Chondrocyte (in vitro differentiated cells): ENCODE measurements at places on chromosomes 12 and 14.

- no peak for DNase-seq
These were observed 282.2 kb downstream of the GPHN start for GRCh38 chr14:66790101-66790500.

DNA sequence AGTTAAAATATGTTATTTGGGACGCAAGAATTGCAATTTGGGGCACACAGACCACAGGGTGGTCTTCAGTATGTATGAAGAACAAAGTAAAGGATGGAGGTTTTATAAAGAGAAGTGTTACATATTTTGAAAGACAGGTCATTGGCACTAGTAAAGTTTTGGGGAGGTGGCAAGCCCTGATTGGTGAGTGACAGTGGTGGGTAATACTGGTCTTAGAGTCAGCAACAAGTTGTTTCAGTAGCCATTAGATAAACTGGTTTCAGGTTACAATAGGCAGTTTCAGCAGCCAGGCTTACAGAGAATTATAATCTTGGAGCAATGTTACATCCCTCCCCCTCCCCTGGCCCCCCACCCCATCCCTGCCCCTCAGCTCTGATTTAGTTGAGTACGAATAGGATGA is 17.5 kb downstream of the MARK3 start:
- DNase-seq: no peak

DNA sequence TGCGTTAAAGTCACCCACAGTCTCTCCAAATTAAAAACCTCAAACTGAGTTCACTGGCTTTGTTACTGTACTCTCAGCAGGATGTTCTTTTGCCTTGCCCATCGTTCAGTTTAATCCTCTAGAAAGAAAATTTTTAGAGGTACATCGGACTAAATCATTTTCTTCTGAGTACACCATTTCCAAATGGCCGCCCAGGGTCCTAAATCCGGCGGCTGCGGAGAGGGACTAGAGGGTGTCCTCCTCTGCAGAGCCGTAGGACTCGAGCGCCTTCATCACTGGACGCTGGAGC is 1.4 kb downstream of the LIN7A start:
- no peak for DNase-seq

- no peak for DNase-seq
These were observed 94.1 kb downstream of the PHETA1 start for GRCh38 chr12:111274777-111275176.

DNA sequence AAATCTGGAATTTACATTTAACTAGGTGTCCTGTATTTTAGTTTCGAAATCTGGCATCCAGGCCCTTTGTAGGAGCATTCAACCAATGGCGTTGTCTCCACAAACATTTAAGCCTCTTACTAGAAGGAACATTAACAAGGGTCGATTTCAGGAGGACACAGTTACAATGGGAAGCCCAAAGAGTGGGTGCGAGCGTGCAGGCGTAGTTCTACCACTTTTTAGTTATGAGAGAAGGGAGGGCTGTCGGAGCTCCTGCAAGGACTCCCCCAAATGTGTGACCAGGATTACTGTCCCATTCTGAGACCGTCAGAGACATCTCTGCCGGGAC is 365 bp upstream of the ABHD4 start:
- DNase-seq: no peak

DNA sequence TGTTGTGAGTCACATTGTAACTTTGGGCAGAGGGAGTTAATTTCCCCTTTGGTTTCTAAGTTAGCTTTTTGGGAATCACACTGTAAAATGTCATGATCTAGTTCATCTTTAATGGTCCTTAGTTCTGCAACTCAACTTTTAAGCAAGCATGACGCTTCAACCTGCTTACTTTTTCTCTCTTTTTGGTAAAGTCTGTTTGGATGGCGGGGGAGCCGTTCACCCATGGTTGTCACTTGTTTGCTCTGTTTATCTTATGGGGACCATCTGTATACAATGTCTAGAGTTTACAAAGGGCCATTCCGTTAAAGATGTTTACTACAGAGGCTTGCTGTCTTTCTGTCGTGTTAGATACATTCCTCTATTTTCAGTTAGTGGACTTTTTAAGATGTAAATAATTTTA is 172.0 kb downstream of the SRGAP1 start:
- DNase-seq: no peak

DNA sequence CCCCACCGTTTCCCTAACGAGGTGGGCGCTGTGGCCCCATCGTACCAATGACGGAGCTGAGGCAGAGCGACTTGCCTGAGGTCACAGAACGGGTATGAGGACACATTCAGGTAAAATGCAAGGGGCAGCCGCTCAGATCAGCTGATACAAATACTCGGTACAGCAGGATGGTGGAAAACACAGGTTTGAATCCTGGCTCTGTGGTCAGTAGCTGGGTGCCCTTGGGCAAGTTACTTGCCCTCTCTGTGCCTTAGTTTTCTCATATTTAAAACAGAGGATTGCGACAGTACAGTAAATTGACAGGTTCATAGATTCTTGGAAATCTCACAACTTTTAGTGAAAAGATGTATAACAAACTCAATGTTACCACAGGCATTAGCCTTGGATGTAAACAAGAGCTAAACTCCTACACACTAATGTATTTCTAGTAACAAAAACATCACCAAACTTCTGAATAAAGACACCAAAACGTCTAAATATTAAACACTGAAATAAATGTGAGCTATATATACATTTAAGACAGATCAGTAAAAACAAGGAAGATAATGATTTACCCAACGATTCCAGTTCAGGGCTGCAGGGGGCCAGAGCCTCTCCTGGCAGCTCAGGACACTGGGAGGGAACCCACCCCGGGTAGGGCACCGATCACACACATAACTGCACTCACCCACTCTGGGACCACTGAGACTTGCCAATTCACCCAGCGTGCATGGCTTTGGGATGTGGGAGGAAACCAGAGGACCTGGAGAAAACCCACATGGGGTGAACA is 128.4 kb downstream of the RBM19 start:
- DNase-seq: no peak

DNA sequence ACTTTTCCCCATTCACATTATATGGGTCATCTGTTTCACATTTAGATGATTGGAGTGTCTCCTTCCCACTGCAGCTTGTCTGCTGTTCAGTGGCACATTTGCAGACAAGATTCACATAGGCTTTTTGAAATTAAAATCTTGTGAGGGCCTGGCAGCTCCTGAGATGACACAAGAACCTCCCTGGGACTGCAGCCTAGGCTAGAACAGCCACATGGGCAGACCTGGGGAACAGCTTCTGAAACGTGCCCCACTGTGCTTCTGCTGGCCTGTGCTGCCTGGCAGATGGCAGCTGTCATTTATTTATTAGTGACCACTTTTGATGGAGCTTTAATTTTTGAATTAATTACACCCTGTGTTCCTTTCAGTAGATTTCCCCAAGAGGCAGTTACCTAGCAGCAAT is 137.4 kb downstream of the GRIP1 start:
- DNase-seq: no peak

DNA sequence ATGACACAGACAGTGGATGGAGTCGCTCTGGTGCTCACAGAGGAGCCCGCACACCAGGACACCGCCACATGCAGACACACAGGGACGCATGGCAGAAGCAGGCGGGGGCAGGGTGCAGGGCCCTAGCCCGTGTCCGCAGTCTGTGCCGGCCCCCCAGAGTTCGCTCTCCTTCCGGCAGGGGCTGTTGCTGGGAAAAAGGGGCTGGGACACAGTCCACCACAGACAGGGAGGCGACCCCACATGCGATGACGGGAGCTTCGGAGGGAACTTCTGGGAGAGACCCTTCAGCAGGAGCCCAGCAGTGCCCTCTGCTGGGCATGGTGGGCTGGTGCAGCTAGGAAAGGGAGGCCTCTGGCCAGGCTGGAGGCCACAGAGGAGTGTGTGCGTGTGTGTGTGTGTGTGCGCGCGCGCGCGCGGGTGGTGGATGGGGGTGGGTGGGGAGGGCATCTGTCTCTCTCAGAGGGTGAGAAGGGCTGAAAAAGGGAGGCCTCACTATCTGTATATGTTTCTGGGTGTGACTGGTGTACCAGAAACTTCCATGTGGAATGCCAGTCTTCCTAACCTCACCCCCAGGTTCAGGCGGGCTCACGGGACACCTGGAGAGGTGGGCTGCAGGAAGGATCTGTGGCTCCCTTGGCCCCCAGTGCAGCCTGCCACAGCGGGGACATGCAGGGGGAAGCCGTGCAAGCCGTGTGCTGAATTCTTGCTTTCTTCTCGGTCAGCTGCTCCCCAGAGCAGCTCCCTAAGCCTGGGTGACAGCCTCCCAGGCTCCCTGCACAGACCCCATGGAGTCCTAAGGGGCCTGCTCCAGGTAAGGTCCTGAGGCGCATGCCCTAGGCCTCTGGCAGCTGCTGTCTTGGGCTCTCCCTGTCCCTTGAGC is 60.7 kb downstream of the PLEKHG3 start:
- peak; percentile 91 for DNase-seq

GRCh38 chr14:29953501-29953900 is 25.9 kb upstream of the PRKD1 start:
- DNase-seq: no peak

GRCh38 chr12:34291426-34291901 is 269.2 kb downstream of the ALG10 start:
- DNase-seq: no peak

DNA sequence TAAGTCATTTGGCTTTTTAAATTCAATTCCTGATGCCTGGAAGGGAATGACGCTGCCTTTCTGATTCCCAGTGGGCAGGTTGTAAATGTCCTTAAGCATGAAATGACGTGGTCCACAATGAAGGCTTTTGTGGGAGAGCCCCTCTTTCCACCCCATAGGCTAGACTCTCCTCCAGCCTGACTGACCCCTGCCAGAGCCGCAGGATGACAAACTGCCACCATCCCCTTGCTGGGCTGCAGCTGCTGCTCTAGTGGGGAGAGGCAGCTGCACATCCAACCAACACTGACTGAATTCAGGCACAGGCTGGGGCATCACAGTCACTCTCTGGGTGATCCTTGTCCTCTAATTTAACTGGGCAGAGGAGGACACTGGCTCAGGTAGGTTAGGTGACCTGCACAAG is 6.3 kb downstream of the TSPAN11 start:
- DNase-seq: no peak

DNA sequence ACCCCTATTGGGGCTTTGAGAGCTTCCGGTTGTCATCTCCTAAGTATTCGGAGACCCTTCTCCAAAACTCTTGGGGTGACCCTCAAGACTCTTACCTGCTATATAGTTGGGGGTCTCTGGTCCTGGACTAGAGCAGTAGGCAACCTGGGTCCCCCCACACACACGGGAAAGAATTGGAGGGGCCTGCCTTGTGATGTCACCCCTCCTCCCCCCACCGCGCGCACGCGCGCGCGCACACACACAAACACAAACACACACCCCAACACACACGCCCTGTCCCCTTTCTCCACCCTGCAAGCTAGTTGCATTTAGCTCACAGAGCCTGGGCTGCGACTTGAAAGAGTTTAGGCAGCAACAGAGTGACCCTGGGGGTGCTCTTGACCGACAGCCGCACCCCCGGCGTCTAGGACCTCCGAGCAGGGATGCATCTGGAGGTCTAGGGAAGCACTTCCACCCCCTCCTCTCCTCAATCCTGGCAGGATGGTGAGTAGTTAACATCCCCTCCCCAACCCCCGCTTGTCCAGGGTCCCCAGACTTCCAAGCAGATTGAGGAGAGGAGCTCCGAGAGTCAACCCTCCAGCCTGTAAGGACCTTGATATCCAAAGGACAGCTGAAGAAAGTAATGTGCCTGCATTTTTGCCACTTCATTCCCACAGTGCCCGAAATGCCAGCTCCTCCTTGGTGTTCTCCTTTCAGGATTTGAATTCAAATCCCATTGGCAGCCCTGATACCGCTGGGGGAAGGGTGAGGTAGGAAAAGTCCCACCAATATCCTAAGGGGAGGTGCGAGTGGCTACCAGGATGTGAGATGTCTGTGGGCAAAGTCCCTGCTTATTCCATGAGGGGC is 1.4 kb upstream of the DNAJC14 start:
- no peak for DNase-seq

GRCh38 chr12:130775953-130776856 is 60.1 kb upstream of the RIMBP2 start:
- no peak for DNase-seq

DNA sequence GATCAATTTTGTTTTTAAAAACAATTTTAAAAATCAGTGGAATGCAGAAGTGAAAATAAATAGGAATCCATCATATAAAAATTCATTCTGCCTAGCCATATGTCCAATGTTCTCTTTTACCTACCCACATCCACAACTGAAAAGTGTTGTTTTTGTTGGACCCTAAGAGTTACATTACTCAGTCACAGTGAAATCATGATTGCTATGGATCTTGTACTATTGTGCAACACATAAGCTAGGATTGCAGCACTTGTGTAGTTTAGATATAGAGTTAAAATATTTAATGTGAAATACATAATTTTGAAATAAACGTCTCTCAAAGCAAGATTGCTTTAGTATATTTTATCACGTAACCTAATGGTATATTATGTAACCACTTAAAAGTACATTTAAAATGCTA is 213.3 kb upstream of the CLEC14A start:
- no peak for DNase-seq

DNA sequence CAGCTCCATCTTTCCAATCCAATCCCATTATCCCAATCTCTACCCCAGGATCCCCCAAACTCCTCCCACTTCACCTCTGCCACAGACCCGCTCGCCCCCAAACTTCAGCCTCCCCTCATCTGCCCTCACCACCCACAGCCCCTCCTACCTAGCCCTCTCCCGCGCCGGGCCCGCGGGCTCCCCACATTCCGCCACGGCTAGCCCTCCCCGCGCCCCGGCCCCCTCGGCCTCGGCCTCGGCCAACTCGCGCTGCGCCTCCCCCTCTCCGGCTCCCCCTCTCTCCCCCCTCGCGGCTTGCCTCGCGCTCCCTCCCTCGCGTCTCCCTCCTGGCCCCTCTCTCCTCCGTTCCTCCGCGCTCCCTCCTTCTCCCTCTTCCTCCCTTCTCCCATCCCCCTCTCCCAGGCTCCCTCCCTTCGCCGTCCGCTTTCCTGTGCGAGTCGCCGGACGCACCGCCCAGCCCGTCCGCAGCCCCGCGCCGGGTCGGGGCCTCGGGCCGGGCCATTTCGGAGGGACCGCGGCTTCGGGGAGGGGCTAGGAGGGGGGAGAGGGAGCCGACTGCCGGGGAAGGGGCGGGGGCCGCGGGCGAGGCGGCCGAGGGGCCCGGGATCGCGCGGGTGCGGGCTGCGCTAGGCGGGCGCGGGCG is at the start of gene ATN1:
ATN1 (plus strand) TSS at position 581 of the 643 bp plus-strand sequence. CDS start 6,043 bp downstream, outside the sequence.
- DNase-seq: no peak

DNA sequence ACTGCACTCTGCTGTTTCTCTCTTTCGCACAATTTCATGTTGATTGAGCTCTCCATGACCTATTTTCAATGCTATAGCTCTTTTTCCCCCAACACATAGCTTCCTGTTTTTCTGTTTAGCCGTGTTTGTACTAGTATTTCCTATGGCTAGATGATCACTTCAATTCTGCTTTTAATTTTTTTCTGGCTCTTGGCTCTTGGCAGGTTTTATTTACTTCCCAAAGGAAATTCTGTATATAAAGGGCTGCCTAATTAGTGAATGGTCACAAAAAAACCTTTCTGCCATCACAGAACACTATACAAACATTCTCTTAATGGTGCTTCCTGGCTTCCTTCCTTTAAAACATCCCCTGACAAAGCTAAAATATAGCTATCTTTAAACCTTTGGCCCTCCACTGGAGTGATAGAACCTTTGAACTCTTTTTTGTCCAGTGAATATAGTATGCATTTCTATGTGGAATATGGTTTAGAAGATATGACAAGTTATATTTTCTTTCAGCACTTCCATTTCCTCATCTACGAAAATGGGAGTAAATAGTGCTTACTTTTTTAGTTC is 88.2 kb downstream of the RASSF9 start:
- DNase-seq: no peak

- DNase-seq: no peak
These were observed 137.2 kb upstream of the NCOR2 start for GRCh38 chr12:124704619-124705018.

GRCh38 chr12:71041476-71041875 is 116.3 kb downstream of the TSPAN8 start:
- no peak for DNase-seq
